ENCODE measurements at places on chromosomes 1 and 21.

DNA sequence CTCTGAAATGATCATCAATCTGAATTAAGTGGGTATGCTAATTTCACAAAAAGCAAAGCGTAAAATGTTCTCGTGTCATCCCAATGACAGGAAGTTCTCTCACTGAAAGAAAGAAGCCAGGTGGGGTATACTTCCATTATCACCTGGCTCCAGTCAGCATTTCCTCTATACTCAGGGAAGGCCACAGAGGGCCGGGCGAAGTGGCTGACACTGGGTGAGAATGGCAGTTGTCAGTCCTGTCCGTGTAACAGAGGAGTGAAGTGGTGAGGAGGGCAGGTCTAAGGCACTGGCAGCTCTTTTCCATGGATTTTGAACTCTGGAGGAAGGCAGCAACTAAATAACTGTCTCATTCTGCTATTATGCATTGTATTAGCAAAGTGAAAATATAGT is 60.4 kb downstream of the CAPN2 start:
- DNase-seq: no peak

DNA sequence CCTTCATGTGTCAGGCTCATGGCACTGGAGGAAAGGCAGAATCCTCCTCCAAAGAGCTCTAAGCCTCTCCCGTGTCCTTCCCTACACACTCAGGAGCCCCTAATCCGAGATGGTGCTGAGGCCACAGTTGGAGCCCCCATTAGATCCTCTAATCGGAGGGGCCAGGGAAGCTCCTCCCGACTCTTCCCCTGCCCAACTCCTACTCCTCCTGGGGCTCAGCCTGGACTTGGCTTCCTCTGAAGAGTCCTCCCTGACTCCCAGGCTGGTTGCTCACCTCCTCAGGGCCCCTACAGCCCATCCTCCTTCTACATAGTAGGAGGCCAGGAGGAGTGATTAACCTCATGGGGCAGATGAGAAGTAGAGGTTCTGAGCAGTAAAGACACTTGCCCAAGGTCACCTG is 21.3 kb upstream of the CDCP2 start:
- no peak for DNase-seq

DNA sequence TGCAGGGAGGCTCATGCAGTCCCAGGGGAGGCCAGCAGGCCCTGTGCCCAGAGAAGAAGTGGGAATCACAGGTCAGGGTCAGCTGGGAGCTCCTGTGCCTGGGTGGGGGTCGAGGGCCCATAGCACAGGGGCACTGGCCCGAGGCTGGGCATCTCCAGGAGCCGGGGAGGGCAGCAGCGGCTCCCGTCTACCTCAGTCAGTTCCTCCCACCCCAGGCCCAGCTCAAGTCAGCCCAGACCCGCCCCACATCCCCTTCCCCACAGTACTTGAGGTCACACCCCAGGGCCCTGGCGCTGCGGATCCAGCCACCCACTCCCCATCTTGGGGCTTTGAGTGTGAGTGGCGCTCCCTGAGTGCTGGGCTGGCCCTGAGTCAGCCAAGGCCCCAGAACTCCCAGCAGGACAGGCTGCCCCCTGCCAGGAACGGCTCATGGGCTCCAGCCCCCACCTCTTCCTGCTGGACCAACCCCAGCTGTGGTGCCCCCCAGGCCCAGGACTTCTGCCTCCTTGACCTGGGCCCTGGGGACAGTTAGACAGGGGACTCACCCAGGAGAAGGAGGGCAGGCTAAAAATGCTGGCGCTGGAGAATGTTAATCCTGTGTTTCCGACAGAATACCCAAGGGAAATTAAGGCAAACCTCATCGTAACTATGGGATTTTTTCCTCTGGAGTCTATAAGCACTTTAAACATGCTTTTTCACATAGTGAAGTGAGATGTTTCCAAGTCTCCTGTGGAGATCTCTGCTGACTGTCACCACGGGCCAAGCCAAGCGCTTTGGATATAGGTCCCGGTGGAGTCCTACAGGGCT is 68.8 kb upstream of the COL6A1 start:
- DNase-seq: no peak

GRCh38 chr1:183588827-183589226 is 1.4 kb downstream of the NCF2 start:
- DNase-seq: no peak

- no peak for DNase-seq
Measured at GRCh38 chr1:187236199-187236598, 407.4 kb downstream of the PLA2G4A start.

GRCh38 chr1:231387770-231388669 is 34.1 kb downstream of the EGLN1 start:
- no peak for DNase-seq

- no peak for DNase-seq
Measured at GRCh38 chr21:26449161-26449560, 123.9 kb downstream of the CYYR1 start.

- DNase-seq: peak; percentile 71
Measured at GRCh38 chr1:215637041-215637573, 70.0 kb downstream of the KCTD3 start.

GRCh38 chr1:248416226-248416625 is 13.4 kb downstream of the OR2T1 start:
- no peak for DNase-seq

- DNase-seq: no peak
Measured at GRCh38 chr21:45802956-45803617, 159.6 kb downstream of the PCBP3 start.

DNA sequence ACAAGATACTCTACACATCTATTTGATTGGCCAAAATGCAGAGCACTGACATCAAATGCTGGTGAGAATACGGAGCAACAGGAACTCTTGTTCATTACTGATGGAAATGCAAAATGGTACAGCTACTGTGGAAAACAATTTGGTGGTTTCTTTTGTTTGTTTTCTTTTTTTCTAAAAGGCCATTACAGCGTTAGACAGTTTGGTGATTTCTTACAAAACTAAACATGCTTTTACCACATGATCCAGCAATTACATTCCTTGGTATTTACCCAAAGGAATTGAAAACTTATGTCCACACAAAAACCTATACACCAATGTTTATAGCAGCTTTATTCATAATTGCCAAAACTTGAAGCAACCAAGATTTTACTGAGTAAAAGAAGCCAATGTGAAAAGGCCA is 66.4 kb upstream of the FBXO28 start:
- no peak for DNase-seq

DNA sequence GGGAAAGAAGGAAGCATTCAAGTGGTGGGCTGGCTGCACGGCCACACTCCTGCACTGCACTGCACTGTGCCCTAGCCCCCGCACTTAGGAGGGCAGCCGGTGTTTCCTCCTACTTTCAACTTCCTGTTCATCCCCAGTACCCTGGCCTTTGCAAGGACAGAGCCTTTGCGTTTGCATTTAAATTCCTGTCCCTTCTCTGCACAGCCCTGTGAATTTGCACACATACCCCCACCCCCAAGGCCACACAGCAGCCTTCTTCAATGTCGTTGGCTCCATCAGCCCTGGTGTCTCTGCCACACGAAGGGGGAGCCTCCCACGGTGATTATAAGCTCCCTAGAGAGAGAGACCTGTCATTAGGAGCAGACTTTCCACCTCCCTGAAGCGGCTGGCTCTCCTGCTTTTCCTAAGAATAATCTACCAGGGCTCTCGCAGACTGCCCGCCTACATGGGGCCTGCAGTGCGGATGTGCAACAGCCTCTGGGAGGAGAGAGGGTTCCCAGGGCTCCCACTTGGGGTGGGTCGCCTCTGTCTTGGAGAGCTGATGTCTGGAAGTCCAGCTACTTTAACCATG is 13.2 kb upstream of the SLC45A3 start:
- no peak for DNase-seq

DNA sequence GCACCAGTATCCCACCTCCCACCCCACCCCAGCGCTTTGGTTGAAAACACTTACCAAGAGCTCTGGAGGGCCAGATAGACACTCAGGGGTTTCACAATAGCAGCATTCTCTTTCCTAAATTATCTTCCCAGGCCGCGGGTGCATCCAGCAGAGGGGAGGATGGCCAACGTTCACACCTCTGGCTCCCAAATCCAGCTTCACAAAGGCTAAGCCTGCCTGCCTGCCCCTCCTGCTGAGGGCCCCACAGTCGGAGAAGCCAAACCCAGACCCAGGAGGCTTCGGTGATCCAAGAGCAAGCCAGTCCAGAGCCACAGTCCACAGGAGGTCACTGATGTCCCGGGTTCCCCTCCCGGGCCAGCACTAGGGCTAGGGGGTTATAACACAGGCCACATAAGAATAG is 231.9 kb downstream of the TRABD2B start:
- DNase-seq: peak; percentile 51

DNA sequence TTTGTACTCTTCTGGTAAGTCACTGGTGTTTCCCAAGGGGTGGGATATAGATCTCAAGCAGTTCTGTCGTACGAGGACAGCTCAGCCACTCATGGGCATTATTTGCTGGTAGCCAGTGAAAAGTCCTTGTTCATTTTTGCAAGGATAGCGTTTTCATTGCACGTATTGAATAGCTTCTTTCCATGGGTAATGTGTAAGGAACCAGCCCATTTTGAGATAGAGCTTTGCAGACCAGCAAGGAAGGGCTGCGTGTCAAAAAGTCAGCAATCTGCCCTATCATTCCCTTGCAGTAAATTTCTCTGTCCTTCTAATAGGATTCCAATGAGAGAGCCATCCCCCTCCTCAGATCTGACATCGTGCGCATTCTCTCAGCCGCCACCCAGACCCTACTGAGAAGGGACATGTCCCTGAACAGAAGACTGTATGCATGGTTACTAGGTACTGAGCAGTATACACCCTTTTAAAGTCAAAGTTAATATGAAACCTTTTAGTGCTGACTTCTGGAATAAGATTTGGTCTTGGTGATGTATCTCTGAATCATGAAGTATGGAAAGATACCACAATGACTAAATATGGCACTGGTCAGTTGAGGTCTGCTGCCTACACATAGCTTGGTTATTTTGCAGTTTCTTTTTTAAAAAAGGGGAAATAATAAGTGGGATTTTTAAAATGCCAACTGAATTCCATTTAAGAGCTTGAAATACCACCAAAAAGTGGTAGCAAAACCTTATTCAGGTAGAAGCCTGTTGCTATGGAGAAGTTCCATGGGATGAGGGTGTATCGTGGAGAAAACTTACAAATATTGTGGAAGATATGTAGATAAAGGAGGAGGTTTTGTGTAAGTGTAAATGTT is 55.3 kb downstream of the DOP1B start:
- no peak for DNase-seq

DNA sequence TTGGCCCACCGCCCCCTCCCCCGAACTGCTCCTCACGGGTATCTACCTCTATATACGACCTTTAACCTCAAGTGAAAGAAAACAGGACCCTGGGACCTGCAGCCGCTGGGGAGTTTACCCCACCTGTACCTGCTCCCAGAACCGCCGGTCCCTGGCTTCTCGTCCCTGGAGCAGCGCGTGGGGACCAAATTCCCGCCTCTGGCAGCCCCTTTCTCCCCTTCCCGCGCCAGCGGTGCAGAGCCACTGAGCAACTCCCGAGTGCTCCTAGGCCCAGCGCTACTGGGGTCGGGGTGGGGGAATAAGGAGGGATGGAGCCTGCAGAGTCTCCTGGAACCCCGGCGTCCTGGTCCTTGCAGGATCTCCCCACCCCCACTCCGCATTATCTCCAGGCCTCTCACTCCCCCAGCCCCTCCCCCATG is 1.6 kb downstream of the SYT6 start:
- DNase-seq: no peak

GRCh38 chr1:53031732-53032131 is 30.3 kb upstream of the PODN start:
- DNase-seq: no peak

Data from left hindlimb (tissue), 1 donor.